ENCODE measurements at places on chromosomes 5 and 9.

DNA sequence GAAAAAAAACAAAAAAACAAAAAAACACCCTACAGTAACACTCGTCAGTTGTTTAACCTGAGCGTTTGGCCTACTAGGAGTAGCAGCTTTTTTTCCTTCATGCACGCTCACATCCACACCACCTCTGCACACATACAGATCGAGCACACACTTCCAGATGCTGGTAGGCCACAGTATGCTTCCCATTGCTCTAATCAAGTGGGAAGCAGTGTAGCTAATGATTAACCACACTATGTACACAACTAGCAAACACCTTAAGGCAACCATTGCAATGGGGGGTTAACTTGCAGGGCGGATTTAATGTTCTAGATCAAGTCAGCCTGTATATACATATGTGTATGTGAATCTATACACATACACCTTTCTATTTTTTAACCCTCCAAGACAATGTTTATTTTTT, 65.5 kb upstream of the GLRX start:
- DNase-seq, result no peak

GRCh38 chr9:106622164-106622487, 240.8 kb upstream of the ZNF462 start:
- DNase-seq, result no peak

- no peak for DNase-seq
These were observed 2.9 kb upstream of the OR13C2 start for GRCh38 chr9:104608336-104608735.

DNA sequence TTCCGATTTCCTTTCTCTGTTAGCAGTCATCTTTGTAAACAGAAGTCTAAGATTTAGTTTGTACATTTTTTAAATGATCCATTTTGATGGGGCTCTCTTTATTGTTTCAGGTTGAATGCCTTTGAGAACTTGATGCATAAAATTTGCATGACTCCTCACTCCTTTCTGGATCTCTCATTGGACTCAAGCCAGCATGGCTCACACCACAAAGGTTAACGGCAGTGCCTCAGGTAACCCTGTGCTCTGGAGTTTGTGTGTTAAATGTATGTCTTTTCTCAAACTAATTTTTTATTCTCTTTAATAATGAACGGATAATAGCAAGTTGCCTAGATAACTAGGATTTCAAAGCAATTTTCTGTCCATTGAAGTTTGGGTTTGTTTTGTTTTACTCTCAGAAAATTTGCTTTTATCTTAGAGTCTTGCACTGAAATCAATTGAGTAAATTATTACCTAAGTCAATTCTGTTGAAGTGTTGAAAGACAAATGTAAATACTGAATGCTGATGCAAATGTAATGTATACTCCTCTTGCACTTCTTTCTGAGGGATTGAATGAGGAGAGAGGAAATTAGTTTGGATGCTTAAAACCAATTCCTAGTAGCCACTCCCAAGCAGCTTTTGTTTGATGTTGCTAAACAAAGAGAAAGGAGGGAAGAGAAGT, 164.6 kb upstream of the DMRT1 start:
- DNase-seq, result no peak

- no peak for DNase-seq
These were observed 13.0 kb downstream of the RNF183 start for GRCh38 chr9:113290052-113290607.

- DNase-seq, result no peak
These were observed 29.5 kb upstream of the TGFBR1 start for GRCh38 chr9:99075246-99075912.

DNA sequence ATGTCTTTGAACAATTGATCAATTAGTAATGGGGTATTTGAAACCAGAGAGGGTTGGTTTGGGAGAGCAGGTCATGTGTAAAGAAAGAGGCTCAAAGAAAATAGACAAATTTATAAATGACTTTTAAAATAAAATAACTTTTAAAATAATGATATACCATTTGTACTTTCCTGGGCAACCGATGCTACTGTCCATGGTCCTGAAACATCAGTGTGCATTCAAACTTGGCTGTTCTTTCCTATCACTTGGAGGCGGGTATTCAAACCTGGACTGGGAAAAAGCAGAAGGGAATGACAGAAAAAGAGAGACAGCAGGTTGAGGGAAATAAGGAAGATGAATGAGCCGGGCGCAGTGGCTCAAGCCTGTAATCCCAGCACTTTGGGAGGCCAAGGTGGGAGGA, 1446.4 kb upstream of the WWC1 start:
- DNase-seq, result no peak

- DNase-seq, result no peak
These were observed 198.1 kb downstream of the CHSY3 start for GRCh38 chr5:130102375-130102774.

GRCh38 chr5:54678737-54679136, 161.2 kb downstream of the SNX18 start:
- DNase-seq, result no peak

- DNase-seq, result no peak
These were observed 133.6 kb upstream of the CDKN2B start for GRCh38 chr9:22142671-22143070.

GRCh38 chr5:41213340-41213739, at the start of gene C6:
Gene C6 (minus strand): TSS chr5:41213532. CDS start chr5:41203230, 10,302 bp downstream.
- DNase-seq, result no peak
